ENCODE measurements at places on chromosomes 4 and X. TPM values are rescaled to one million over a fixed set of nuclear protein-coding genes. Genes with fewer than 3 reads are reported as not detected.

The MMRN1 gene
- total RNA-seq, result 5.8 TPM

The VCX gene
- total RNA-seq, result not detected

The FAM53A gene
- not detected for total RNA-seq

The COMMD8 gene
- 2.6 TPM for total RNA-seq

The GAGE12E gene
- not detected for total RNA-seq

The TMEM271 gene
- not detected for total RNA-seq

The TMSB15C gene
- not detected for total RNA-seq

GRCh38 chrX:14501327-14501726 is 28.0 kb upstream of the GLRA2 start:
- H3K27me3 ChIP-seq, result no peaks in the 10 kb centered on the region
- no peak overlapping the region for H3K27ac ChIP-seq
- H3K4me1 ChIP-seq, result no peaks in the 10 kb centered on the region

DNA sequence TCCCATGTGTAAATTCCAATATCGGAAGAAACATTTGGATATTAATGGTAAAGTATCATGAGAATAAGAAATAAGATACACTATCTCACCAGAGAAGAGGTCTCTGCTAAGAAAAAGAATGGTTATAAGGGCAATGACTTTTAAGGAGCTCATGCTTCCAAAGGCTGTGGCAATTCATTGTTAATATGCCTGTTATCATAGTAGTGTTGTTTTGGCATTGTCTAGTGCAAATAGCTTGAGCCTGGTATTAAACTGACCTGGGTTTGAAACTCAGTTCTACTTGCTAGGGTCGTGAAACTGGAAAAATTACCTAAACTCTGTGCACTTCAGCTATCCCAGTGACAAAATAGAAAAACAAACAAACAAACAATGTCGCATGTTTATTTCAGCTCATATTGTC is 8.8 kb downstream of the HPGDS start:
- H3K27me3 ChIP-seq, result no peaks in the 10 kb centered on the region
- no peak for DNase-seq
- H3K36me3 ChIP-seq, result no peaks in the 10 kb centered on the region

- H3K27ac ChIP-seq, result no peak overlapping the region
- DNase-seq, result no peak
- H3K4me1 ChIP-seq, result no peaks in the 10 kb centered on the region
- H3K27me3 ChIP-seq, result no peaks in the 10 kb centered on the region
Observed at GRCh38 chr4:4759883-4760282, 99.6 kb upstream of the MSX1 start.

GRCh38 chrX:155873188-155873587 is 8.0 kb upstream of the VAMP7 start:
- no peak overlapping the region for H3K27ac ChIP-seq
- no peaks in the 10 kb centered on the region for H3K4me1 ChIP-seq
- peaks cover 16% of the 10 kb centered on the region for H3K27me3 ChIP-seq
- H3K4me3 ChIP-seq, result no peak overlapping the region
- H3K36me3 ChIP-seq, result no peaks in the 10 kb centered on the region

- DNase-seq, result no peak
- no peak overlapping the region for H3K4me3 ChIP-seq
- H3K36me3 ChIP-seq, result no peaks in the 10 kb centered on the region
- H3K27me3 ChIP-seq, result no peaks in the 10 kb centered on the region
Observed at GRCh38 chr4:93066749-93067148, 761.8 kb upstream of the ATOH1 start.

DNA sequence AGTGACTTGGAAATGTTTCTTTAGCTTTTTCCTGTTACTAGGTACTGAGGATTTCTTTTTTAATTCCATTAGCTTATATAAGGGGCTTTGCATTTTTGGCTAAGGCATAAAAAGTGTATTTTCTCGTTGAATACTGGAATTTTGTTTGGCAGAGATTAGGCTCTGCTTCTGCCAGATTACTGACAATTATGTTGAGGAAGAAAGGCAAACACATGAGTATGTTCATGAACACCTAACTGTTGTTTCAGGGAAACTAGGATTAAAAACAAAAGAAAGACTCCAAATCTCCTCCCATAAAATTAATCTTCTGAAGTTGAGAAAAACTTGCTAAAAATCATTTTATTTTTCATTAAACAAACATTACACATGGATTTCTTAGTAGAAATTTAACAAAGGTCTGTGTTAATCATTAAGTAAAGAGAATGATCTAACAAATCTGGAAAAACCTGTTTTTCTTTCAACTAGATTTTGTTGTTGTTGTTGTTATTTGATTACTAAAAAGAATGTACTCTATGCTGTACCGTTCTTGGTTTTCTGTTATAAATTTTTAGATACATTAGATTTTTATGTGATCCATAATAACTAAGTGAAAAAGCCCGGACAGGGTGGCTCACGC is 43.3 kb upstream of the STAG2 start:
- no peaks in the 10 kb centered on the region for H3K4me1 ChIP-seq
- H3K27ac ChIP-seq, result no peak overlapping the region
- no peak for DNase-seq
- no peaks in the 10 kb centered on the region for H3K36me3 ChIP-seq

GRCh38 chr4:118112117-118113046 is 78.1 kb downstream of the NDST3 start:
- no peaks in the 10 kb centered on the region for H3K27me3 ChIP-seq
- H3K4me3 ChIP-seq, result no peak overlapping the region
- DNase-seq, result no peak
- no peak overlapping the region for H3K27ac ChIP-seq

DNA sequence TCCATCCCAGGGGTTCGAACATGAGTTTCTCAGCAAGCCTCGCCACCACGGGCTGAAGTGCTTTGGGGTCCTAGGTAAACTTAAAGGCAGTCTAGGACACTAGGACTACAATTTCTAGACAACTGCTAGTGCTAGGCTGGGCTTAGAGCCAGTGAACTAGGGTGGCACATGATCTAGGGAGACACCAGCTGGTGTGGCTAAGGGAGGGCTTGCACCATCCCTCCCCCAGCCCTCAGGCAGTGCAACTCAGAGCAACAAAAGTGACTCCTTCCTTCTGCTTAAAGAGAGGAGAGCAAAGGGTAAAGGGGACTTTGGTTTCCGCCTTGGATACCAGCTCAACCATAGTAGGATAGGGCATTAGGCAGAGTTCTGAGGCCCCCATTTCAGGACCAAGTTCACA is 162.5 kb upstream of the AFF2 start:
- H3K36me3 ChIP-seq, result no peaks in the 10 kb centered on the region
- H3K4me3 ChIP-seq, result no peak overlapping the region
- no peak overlapping the region for H3K27ac ChIP-seq

Measured in stomach (tissue), 19 donors.